ENCODE measurements at places on chromosomes 2 and 18.

GRCh38 chr2:203972066-203972465 lies 35.5 kb downstream of the ICOS start:
- DNase-seq = peak; percentile 10

DNA sequence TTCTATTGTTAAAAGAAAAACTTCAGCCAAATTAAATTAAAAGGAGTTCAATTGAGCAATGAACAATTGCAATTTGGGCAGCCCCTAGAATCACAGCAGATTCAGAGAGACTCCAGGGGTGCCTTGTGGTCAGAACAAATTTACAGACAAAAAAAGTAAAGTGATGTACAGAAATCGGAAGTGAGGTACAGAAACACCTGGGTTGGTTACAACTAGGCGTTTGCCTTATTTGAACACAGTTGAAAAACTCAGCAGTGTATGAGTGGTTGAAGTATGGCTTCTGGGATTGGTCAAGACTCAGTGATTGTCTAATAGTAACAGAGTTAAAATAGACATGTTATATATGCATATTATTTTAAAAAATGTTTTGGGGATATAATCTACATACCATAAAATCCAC lies 98.5 kb upstream of the ZSWIM2 start:
- DNase-seq = no peak

GRCh38 chr18:34281290-34281689 lies 56.6 kb upstream of the NOL4 start:
- DNase-seq = no peak

DNA sequence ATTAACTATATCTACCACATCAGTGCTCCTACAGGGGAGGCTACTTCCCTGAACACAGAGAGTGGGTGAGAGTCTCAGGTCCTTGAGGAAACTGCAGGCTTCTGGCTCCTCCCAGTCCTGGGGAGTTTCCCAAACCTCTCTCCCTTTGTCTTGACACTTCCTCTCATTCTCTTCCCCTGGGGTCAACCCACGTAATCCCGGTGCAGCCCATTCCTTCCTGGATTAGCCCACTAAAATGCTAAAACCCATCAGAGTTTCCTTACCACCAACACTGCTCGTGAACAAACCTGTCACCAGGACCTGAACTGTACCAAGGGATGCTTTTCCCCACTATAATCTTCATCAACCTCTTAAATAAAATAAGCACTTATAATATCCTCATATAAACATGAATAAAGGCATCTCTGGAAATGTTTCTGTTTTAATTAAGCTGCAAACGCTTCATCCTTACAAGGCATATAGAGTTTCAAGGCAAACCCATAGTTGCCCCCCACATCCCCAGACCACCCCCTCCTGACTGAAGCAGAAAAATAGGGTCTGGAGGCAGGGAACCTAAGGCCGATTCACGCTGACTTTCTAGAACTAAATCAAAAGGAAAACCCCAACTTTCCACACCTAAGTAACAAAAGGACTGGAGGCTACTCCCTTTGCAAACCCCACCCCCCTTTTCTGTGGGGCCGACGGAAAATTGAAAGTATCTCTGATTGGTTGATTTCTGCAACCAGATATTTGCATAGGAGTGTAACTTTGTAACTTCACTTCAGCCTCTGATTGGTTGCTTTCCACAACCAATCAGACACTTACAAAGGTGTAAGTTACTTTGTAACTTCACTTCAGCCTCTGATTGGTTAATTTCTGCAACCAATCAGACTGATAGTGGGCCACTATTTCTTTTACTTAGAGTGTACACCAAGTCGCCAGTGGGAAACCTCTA lies 19.0 kb downstream of the TMSB10 start:
- DNase-seq = no peak

- no peak for DNase-seq
These were observed 417.5 kb upstream of the HS6ST1 start for GRCh38 chr2:128736046-128736688.

- peak; percentile 68 for DNase-seq
These were observed 616 bp downstream of the RNPEPL1 start for GRCh38 chr2:240568678-240569522.

DNA sequence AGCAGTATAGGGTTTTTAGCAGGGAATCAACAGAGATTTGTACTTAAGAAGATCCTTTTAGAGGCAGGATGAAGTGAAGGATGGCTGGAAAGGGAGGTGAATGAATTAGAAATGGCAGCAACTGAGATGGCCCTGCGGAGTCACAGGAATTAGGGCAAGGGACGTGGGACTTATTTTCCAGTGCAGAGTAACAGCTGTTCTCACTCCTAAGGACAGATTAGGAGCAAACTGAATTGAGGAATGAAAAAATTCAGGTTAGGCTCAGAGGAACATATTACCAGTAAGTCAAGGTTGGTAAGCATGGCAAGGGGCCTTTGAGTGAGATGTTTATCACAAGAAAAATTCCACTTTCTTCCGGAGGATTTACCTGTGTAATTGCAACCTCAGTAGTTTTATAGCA lies 34.4 kb downstream of the COL4A3 start:
- no peak for DNase-seq

All from muscle of arm (tissue), 14 donors.